WTC11 (cell line): ENCODE measurements at places on chromosomes 13 and 19. TPM values are rescaled to one million over a fixed set of nuclear protein-coding genes. Genes with fewer than 3 reads are reported as not detected.

ICAM1 gene
- 3.8 to 5.4 TPM (median 4.8 TPM) in 3 replicates for total RNA-seq

TYROBP gene
- 0.34 to 0.55 TPM (median 0.46 TPM) in 3 replicates for total RNA-seq

ERFL gene
- 0.30 to 0.66 TPM (median 0.31 TPM) in 3 replicates for total RNA-seq

F10 gene
- 0.87 to 2.8 TPM (median 2.6 TPM) in 3 replicates for total RNA-seq

SMIM24 gene
- total RNA-seq, result 2.8 to 9.9 TPM (median 7.4 TPM) in 3 replicates

OR7C1 gene
- total RNA-seq, result not detected in 3 replicates

DNA sequence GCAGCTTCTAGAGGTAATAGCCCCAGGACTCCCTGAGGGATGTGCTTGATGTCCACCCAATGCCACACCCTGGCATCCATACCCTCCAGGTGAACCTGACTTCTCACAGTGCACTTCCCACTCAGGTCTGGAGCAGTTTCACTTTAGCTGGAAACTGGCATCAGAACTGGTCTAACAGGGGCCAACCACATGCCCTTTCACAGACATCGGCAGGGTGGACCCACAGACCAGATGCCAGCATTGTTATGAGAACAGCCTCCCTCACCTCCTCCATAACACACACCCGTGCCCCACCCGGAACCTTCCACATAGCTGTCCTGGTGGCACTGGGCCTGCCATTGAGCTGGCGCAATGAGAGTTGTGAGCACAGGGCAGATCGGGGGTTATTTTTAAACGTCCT is 77.4 kb upstream of the GPR12 start:
- DNase-seq, result no peak

DNA sequence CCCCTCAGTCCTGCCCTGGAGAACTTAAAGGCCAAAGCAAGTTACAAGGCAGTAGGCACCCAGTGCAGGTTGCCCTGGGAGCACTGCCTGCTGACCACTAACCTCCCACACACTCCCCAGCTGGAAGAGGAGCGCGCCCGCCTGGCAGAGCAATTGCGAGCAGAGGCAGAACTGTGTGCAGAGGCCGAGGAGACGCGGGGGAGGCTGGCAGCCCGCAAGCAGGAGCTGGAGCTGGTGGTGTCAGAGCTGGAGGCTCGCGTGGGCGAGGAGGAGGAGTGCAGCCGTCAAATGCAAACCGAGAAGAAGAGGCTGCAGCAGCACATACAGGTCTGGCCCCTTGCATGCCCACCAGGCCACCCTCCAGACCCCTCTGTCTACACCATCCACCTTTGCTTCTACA is 61.1 kb downstream of the KCNC3 start:
- no peak for DNase-seq

GRCh38 chr13:99955747-99956472 is 15.7 kb downstream of the ZIC5 start:
- peak; percentile 57 for DNase-seq
